ENCODE measurements at places on chromosomes 7 and 10.

- DNase-seq: no peak
Observed at GRCh38 chr10:75598998-75599397, 167.6 kb downstream of the LRMDA start.

DNA sequence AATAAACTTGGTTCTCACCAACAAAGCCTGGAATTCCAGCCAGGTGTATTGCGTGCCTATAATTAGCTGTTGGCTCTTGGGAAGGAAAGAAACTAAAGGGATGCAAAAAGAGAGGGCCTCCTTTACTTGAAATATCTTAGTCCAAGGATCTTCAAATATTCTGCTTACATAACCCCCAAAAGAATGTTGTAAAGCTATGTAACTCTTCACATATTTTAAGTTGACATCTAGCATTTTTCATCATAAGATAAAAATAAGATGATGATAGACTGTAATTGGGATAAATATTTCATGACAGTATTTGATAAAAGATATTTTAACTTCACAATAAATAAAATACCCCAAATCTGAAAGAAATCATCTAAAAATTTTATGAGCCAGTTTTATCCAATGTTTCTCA is 52.5 kb upstream of the SEPTIN7 start:
- DNase-seq: no peak

- no peak for DNase-seq
Observed at GRCh38 chr10:67988606-67989005, 86.5 kb downstream of the HERC4 start.

DNA sequence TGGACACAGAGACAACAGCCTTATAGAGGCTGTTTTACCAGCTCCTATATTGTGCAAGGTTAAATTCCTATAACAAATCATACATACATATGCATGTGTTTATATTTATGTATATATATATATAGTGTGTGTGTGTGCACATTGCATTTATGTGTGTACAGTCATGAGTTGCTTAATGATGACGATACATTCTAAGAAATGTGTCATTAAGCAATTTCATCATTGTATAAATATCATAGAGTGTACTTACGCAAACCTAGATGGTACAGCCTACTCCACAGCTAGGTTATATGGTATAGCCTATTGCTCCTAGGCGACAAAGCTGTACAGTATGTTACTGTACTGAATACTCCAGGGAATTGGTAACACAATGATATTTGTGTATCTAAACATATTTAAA is 30.1 kb upstream of the TNKS2 start:
- no peak for DNase-seq

DNA sequence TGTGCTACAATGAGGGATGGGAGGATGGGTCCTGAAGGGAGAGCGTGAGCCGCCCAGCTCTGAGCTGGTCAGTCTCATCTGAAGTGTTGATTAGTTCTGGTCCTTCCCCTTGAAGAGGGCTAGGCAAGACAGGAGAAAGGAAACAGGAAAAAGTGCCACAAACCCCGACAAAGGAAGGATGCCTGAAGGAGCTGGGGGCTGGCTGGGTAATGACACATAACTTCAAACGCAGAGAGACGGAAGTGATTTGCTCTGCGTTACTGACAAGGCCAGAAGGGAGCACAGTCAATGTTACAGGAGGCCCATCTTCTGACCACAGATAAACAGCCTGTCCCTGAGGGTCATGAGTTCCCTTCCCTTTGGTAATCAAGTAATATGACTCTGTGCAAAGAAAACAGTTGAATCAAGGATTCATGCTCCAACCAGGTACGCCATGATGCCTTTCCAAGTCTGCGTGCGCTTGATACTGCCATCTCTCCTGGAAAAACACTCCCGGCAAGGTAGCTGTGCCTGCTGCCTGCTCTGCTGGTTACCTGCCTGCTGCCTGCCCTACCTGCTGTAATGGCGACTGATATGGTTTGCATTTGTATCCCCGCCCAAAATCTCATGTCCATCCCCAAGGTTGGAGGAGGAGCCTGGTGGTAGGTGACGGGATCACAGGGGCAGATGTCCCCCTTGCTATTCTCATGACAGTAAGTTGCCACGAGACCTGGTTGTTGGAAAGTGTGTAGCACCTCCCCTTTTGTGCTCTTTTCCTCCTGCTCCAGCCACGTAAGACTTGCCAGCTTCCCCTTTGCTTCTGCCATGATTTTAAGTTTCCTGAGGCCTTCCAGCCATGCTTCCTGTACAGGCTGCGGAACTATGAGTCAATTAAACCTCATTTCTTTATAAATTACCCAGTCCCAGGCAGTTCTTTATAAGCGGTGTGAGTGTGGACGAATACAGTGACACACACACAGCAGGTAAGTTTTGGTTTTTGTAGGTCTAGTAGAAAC is 57.9 kb downstream of the GRB10 start:
- DNase-seq: no peak
